ENCODE measurements at places on chromosomes 5 and 9. TPM values are rescaled to one million over a fixed set of nuclear protein-coding genes. Genes with fewer than 3 reads are reported as not detected.

IL4 gene
- total RNA-seq, result not detected

IGFBPL1 gene
- 4.0 TPM for total RNA-seq

COL23A1 gene
- 5.1 TPM for total RNA-seq

SLC31A1 gene
- 43.3 TPM for total RNA-seq

DNA sequence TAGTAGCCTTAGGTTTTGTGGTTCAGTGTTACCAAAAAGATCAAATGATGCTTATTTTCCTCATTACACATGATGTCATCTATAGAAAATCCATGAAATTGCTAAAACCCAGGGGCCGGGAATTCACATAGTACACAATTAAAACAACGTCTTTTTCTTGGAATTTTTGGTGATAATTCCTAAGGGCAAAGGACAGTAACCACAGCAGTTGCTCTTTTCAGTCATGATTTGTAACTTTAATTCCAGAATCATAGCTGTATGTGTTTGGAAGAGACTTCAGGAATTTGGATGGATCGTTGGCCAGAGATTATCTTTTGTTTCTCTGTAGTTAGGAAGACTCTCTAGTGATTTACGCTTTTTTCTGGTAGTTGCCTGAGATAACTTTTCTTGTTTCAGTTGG lies 748.7 kb downstream of the TLE4 start:
- no peaks in the 10 kb centered on the region for H3K4me1 ChIP-seq
- H3K36me3 ChIP-seq, result no peaks in the 10 kb centered on the region
- no peaks in the 10 kb centered on the region for H3K27me3 ChIP-seq
- H3K27ac ChIP-seq, result no peak overlapping the region
- DNase-seq, result no peak

DNA sequence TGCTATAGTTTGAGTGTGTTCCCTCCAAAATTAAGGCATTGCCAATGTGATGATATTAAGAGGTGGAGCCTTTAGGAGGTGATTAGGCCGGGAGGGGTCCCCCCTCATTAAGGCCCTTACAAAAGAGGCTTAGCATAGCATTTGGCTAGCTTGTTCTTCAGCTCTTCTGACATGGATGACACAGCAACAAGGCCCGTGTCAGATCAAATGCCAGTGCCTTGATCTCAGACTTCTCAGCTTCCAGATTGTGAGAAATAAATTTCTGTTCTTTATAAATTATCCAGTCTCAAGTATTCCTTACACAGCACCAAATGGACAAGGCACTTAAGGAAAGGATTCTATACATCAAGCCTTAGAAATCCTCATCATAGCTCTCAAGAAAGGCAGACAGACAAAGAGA lies 31.8 kb downstream of the SLC38A9 start:
- no peak overlapping the region for H3K27ac ChIP-seq
- no peak for DNase-seq
- H3K4me3 ChIP-seq, result no peak overlapping the region

GRCh38 chr9:19101203-19101602 lies 1.5 kb downstream of the HAUS6 start:
- H3K27me3 ChIP-seq, result no peaks in the 10 kb centered on the region
- H3K27ac ChIP-seq, result no peak overlapping the region
- H3K36me3 ChIP-seq, result no peaks in the 10 kb centered on the region
- H3K4me3 ChIP-seq, result no peak overlapping the region
- H3K4me1 ChIP-seq, result peaks cover 9% of the 10 kb centered on the region

GRCh38 chr5:146706321-146706972 lies 172.1 kb downstream of the PPP2R2B start:
- no peak overlapping the region for H3K27ac ChIP-seq
- H3K4me1 ChIP-seq, result peaks cover 5% of the 10 kb centered on the region
- no peaks in the 10 kb centered on the region for H3K27me3 ChIP-seq
- H3K4me3 ChIP-seq, result no peak overlapping the region

DNA sequence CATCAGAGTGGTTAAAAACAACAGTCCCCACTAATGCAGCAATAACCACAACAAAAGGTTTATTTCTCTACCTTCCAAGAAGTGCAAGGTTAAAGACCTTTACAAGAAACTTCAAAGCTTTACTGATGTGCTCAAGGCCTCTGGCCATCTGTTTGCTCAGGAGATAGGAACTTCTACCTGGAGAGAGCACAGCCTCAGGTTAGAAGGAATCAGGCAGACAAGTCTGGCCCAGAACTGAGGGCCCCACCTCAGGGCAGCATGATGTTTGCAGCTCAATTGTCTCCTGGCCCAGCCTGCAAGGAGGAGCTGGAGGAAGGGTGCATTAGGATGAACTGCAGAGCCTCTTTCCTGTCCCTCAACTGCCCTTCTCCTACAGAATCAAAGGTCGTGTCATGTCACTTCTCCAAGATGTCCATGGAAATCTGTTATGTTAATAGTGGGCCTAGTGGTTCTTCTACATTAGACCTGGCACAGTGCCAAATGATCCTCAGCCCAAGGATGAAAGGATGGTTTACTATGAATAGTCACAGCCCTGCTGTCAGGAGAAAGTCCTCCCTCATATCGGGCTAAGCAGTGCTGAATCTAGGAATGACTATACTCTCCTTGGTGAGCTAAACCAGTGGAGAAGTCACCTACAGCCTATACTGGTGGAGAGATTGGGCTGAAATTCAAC lies 98.9 kb upstream of the NTRK2 start:
- H3K36me3 ChIP-seq, result no peaks in the 10 kb centered on the region
- no peak for DNase-seq
- H3K27ac ChIP-seq, result no peak overlapping the region
- H3K4me3 ChIP-seq, result no peak overlapping the region

DNA sequence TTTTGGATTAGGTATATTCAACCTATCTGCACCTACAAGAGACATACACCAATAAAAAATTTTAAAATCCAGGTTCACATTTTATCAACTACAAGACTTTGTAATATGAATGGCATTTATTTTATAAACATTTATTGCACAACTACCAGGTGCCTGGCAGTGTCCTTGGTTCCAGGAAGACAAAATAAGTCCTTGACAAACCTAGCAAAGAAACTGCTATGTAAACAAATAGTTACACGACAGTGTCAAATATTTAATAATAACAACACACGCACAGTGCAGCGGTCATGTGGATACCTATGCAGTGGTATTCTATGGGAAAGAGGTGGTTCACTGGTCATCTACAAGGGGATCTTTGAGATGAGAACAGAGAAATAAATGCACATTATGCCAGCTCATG lies 120.7 kb downstream of the MYO10 start:
- peaks cover 28% of the 10 kb centered on the region for H3K4me1 ChIP-seq
- H3K27ac ChIP-seq, result no peak overlapping the region
- H3K36me3 ChIP-seq, result no peaks in the 10 kb centered on the region
- H3K4me3 ChIP-seq, result no peak overlapping the region
- H3K27me3 ChIP-seq, result no peaks in the 10 kb centered on the region

DNA sequence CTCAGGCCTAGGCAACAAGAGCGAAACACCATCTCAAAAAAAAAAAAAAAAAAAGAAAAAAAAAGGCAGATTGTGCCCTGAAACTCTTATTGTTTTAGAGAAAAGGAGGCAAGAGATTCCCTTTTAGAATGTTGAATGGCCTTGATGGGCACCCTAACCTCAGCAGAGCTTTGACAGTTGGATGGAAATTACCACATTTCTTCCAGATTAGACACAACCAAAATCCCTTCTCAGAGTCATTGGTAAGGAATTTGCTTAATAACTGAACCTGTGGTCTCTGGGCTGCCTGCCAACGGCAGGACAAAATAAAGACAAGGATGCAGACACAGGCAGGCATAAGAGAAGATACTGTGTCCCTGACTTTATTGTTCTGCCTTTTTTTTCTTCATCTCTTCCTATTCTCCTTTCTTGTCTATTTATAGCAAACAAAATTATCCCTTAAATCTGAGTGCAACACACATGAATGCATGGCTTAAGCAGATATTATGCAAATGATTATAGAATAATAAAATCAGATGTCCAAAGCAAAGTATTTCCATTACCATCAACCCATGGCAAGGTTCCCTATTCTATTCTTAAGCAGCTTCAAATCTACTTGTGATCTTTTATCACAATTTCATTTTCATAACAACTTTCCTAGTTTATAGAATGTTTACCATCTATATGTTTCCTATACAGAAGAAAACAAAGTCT lies 37.3 kb upstream of the TRIO start:
- H3K36me3 ChIP-seq, result no peaks in the 10 kb centered on the region
- H3K4me3 ChIP-seq, result no peak overlapping the region
- peak; percentile 18 for DNase-seq
- no peak overlapping the region for H3K27ac ChIP-seq
- no peaks in the 10 kb centered on the region for H3K4me1 ChIP-seq

- H3K27me3 ChIP-seq, result no peaks in the 10 kb centered on the region
- H3K4me3 ChIP-seq, result no peak overlapping the region
- H3K4me1 ChIP-seq, result no peaks in the 10 kb centered on the region
- H3K27ac ChIP-seq, result no peak overlapping the region
Observed at GRCh38 chr9:80964374-80964773, 725.0 kb downstream of the TLE1 start.

GRCh38 chr9:72211047-72211446 lies 61.8 kb downstream of the GDA start:
- DNase-seq, result no peak
- no peaks in the 10 kb centered on the region for H3K27me3 ChIP-seq
- no peak overlapping the region for H3K4me3 ChIP-seq
- no peaks in the 10 kb centered on the region for H3K36me3 ChIP-seq
- peak overlapping the region; percentile 18 for H3K27ac ChIP-seq

DNA sequence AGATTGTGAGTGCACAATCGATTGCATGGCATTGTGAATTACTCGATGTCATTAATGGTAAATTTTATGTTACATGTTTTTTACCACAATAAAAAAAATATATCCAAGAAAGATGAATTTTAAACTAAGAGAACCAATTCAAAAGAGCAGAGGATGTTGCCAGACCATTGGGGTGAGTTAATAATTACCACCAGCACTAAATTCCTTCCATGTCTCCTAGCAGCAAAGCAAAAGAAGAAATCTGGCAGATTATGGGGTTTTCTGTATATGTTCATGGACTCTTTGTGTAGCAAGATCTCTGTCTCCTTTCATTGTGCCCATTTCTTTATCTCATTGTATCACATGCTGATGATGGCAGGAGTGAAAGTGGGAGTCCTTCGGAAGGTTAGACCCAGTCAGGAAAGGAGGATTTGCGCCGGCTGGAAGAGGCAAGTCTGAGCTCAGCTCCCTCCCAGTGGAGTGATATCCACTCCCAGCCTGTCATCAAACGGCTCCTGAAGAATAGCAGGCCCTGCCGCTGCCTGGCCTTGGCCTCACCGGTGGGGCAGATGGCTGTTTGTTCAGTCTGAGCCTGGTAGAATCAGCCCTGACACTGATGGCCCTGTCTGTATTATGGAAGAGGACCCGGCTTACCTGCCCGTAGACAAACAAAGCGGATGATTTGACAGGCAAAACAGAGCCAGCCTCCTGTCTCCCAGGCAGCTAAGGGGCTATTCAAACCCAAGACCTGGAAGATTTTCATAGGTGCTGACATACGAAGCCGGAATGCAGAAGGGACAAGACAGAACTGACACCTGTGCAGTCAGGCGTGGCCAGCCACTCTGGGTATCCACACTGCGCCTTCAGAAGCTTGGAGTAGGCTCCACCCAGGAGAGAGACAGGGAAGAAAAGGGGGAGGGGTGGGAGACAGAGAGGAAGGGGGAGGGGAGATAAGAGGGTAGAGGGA lies 21.9 kb upstream of the FOXE1 start:
- H3K27me3 ChIP-seq, result peaks cover 2% of the 10 kb centered on the region
- H3K27ac ChIP-seq, result peak overlapping the region; percentile 59

DNA sequence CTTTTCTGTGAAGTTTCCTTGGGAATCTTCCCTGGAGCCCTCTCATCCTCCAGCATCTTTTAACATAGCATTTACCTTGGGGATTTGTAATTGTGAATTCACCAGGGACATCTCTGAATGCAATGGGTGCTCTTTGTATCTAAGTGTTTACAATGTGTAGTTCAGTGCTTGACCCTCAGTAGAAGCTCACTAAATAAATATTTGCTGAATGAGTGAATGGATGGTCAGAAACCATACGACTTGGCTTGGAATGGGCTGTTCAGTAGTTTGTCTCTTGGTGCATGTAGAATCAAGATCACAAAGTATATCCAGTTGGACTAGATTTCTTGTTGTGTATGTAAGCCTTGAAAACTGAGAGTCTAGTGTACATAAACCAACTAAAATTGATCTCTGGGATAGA lies 81.8 kb upstream of the MEF2C start:
- no peak for DNase-seq
- no peaks in the 10 kb centered on the region for H3K36me3 ChIP-seq
- H3K27ac ChIP-seq, result no peak overlapping the region
- H3K27me3 ChIP-seq, result no peaks in the 10 kb centered on the region

GRCh38 chr9:82593501-82593900 lies 469.4 kb downstream of the RASEF start:
- no peak overlapping the region for H3K4me3 ChIP-seq
- no peaks in the 10 kb centered on the region for H3K36me3 ChIP-seq
- H3K27ac ChIP-seq, result no peak overlapping the region
- no peak for DNase-seq
- no peaks in the 10 kb centered on the region for H3K27me3 ChIP-seq
- peaks cover 19% of the 10 kb centered on the region for H3K4me1 ChIP-seq

GRCh38 chr5:42586625-42587024 lies 163.4 kb downstream of the GHR start:
- H3K4me3 ChIP-seq, result no peak overlapping the region
- no peak overlapping the region for H3K27ac ChIP-seq
- DNase-seq, result no peak
- peaks cover 29% of the 10 kb centered on the region for H3K4me1 ChIP-seq
- H3K36me3 ChIP-seq, result no peaks in the 10 kb centered on the region

Data from hepatocyte (in vitro differentiated cells).